ENCODE measurements at places on chromosomes 1 and 21.

GRCh38 chr1:107251839-107252238 is 111.0 kb downstream of the NTNG1 start:
- no peak for DNase-seq

- no peak for DNase-seq
Observed at GRCh38 chr1:204920967-204921366, 50.3 kb downstream of the NFASC start.

- DNase-seq, result no peak
Observed at GRCh38 chr1:14733048-14733778, 134.7 kb downstream of the KAZN start.

DNA sequence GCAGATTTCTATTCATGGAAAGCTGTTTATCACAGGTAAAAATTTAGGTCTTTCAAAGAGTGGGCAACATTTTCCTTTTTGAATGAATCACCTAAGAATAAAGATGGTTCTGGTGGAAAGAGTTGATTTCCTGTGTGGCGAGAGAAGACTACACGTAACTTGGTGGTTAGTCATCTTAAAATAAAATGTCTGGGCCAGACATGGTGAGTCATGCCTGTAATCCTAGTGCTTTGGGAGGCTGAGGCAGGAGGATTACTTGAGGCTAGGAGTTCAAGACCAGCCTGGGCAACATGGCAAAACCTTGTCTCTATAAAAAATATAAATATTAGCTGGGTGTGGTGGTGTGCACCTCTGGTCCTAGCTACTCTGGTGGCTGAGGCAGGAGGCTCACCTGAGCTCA is 65.7 kb downstream of the DISP1 start:
- no peak for DNase-seq

GRCh38 chr21:27314131-27314530 is 347.2 kb upstream of the ADAMTS5 start:
- DNase-seq, result no peak

GRCh38 chr21:34732388-34732821 is 63.6 kb downstream of the CLIC6 start:
- DNase-seq, result no peak

DNA sequence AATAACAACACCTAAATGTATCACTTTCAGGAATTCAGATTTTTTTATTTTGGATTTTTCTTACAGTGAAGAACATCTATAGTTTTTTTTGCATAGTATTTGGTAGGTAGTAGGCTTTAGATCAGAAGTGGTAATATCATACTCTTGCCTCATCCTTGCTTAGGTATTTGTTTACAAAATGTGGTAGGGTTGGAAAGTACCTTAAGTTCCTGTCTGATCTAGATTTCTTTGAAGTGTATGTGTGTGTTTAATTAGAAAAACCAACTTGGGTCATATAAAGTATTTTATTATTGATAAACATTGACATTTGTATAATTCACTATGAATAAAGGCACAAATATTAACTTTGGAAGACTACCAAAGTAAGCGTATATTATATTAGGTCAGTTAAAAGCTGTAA is 85.3 kb upstream of the GPR88 start:
- DNase-seq, result no peak

DNA sequence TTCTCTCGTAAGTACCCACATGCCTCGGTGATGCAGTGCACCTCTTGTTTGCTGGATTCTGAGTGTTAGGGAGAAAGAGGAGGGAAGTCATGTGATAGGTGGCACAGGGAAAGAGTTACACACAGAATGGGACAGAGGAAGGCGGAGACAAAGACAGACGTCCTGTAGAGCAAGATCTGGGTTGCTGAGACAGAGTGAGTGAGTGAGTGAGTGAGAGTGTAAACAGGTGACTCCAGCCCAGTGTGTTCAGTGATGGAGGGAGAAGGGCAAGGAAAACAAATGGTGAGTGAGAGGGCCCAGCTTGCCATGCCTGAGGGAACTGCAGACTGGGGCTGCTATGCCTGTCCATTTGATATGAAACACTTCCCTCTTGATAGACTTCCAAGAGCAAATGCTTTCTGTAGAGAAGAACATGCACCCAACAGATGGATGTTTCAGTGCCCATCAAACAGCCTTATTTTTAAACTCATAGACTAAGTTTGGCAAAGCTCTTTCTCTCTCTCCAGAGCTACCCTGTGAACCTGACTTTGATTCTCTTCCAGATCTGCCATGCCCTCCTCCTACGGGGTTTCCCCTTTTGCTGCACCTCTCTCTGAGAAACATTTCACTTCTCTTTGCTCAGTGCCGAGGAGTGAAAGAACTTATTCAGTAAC is 209.9 kb upstream of the COA6 start:
- peak; percentile 12 for DNase-seq

- DNase-seq, result no peak
Observed at GRCh38 chr1:185735701-185736064, 1.5 kb downstream of the HMCN1 start.

DNA sequence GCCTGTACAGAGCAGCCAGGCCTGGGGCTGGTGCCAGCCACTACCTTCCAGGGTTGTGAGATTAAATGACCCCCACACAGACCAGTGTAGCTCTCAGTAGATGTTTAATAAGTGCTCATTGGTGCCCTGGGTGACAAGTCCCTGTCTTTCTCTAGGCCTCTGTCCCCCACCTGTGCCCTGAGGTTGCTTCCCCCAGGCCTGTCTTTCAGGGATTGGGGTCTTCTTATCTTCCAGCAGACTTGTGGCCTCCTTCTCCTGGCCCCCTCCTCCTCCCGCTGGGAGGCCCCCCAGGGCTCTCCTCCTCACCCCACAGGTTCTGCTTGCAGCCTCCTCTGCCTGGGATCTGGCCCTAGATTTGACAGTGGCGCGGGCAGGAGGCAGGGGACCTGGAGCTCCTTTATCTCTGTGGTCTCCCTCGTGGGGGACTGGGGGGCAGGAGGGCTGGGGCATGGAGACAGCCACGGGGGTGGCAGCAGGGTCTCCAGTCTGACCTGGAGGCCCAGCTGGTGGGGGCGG is 40.3 kb downstream of the EPHA2 start:
- no peak for DNase-seq

Data from thyroid gland (tissue), 4 donors.